ENCODE measurements at places on chromosomes 6 and 20.

DNA sequence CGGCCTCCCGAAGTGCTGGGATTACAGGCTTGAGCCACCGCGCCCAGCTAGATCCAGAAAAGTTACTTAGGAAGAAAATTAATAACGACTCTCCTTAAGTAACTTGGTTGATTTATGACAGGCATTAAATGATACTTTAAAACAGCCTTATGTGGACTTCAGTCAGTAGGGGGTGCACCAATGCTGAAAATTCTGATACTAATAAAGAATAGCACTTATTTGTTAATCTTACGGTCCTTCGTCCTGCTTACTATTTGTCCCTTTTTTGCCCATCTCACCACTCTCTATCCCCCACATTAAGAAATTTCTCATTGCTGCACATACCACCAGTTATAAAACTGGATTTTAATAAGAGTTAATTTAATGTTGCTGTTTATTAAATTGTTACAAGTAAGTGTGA, 12.7 kb upstream of the PRELID3B start:
- no peak for DNase-seq

DNA sequence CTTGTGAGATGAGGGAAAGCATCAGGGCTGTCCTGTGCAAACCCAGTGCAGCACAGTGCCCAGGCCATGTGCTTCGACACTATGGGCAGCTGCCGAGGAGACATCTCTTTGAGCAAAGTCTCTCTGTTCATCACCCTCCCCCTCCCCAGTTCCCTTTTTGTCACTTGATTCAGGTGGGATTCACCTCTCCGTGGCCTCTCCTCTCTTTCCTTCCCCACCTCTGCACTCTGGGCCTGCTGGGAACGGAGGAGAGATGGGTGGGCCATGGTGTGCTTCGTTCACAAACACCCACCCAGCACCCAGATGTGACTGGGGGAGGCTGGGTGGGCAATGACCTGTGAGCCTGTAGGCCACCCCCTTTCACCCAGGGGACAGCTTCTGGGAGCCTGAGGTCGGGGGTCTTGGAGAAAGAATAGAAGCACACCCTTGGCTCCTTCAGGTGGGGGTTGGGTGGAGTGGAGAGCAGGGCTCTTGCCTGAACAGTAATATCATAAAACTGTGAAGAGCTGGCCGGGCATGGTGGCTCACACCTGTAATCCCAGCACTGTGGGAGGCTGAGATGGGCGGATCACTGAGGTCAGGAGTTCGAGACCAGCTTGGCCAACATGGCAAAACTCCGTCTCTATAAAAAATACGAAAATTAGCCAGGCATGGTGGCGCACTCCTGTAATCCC, 33.5 kb upstream of the DLGAP4 start:
- DNase-seq, result no peak

- no peak for DNase-seq
These were observed 107.0 kb downstream of the TNFRSF21 start for GRCh38 chr6:47202644-47203205.

DNA sequence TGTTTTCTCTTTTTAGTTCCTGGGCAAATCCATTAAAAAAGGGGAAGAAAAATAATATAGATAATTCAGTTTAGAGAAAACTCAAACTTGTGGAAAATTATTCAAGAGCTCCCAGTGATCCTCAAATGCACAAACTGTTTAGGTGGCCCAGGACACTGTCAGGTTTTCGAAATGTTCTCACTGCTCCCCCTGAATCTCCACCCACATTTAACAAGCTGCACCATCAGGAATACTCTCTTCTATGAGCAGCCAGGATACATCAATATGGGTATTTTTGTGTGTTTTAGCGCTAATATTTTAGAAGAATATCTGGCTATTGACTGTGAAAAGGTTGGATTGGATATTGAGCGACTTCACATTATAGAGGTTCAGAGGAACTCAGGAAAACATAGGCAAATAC, 43.9 kb downstream of the OR2B2 start:
- DNase-seq, result no peak

DNA sequence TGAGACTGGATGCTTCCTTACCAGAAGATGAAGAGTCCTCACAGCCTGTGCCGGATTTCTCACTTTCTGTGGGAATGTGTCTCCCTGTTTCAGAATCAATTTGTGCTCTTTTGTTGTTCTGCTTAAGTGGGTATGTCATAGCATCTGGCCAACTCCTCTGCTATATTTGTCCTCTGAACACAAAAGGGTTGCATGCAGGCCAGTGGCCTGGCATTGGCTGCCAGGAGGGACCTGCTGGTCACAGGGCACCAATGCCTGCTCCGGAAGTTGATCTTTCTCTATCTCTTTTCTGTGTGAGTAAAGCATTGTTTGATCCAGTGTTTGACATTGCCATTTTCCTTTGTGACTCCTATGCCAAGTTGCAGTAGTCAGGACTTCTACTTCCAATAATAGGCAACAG, 47.8 kb downstream of the JARID2 start:
- no peak for DNase-seq

GRCh38 chr6:111517965-111518364, 34.9 kb upstream of the REV3L start:
- no peak for DNase-seq

All from RCC 7860 (cell line).